ENCODE measurements at places on chromosomes 7 and 10.
A peak's percentile ranks its signal among the peaks of the same experiment; 100 is the strongest.

GRCh38 chr7:1234049-1234880 is 1.6 kb downstream of the UNCX start:
- DNase-seq: no peak

DNA sequence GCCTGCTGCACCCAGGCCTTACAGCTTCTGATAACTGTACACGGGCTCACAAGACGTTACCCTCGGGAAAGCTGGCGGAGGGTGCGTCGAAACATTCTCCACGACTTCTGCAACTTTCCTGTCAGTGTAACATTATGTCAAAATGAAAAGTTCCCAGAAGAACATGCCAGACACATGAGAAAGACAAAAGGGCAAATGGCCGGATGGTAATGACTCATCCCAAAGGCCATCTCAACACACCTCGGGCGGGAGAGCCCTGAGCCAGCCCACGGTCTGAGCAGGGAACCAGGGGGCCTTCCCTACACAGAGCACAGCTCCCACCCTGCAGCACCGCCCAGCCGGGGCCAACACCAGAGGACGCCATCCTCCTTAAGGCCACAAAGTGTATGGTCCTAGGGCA is 118.7 kb downstream of the MAD1L1 start:
- DNase-seq: peak; percentile 76

DNA sequence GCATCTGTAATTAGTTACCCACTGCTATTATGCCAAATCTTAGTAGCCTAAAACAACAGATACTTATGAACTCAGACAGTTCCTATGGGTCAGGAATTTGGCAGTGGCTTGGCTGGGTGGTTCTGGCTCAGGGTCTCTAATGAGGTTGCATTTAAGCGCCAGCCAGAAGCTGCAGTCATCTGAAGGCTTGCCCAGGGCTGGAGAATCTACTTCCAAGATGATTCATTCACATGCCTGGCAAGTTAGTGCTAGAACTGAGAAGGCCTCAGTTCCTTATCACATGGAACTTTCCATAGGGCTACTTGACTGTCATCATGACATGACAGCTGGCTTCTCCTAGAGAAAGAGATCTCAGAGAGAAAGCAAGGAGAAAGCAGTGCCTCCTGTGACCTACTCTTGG is 121.3 kb downstream of the AVL9 start:
- peak; percentile 62 for DNase-seq

DNA sequence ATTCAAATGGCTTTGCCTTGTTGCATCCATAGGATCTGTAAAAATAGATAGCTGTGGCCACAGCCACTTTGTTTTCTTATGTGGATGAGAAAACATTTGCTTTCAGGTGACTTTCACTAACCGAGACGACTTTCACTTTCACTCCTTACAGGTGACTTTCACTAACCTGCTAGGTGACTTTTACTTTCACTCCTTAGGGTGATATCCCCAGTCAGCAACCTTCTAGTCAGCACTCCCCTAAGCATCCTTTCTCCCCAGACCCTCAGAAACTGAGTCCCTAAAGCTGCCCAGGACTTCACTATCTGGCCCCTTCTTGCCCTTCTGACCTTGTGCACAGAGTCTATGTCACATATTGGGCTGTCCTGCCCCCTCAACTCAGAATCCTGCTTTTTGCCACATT is 177.5 kb downstream of the RELN start:
- peak; percentile 3 for DNase-seq

GRCh38 chr10:84089162-84089561 is 50.1 kb upstream of the GHITM start:
- DNase-seq: no peak

- DNase-seq: no peak
These were observed 17.9 kb upstream of the BMPER start for GRCh38 chr7:33887266-33887975.

GRCh38 chr7:44565097-44565794 is 8.5 kb downstream of the DDX56 start:
- DNase-seq: peak; percentile 64

GRCh38 chr10:69614130-69614529 is 15.9 kb upstream of the FAM241B start:
- no peak for DNase-seq
